ENCODE measurements at places on chromosomes 13 and 19.

DNA sequence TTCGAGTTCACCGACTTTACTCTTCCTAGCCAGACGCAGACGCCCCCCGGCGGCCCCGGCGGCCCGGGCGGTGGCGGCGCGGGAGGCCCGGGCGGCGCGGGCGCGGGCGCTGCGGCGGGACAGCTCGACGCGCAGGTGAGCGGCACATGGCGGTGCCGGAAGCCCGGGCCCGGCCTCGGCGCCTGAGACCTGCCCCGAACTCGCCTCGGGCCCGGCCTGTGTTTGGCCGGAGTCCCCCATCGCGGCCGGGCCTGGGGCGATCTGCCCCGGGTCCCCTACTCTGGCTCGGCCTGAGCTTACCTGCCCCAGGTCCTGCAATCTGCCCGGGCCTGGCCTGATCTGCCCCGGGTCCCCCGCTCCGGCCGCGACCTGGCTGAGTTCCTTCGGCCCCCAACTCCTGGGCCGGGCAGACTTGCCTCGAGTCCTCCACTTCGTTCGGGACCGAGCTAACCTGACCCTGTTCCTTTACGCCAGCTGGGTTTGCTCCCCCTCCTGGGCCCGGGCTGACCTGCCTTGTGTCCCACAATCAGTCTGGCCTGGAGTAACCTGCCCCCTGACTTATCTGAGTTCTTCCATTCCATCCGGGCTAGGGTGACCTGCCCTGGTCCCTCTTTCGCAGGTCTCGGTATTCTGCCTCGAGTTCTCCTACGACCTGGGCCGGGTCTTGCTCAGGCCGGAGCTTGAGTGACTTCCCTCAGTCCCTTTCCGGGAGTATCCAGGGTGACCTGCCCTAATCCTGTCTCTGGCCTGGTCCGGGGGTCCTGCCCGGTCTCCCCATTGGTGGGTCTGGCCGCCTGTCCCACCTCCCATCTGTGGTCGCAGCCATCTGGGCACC is 764 bp downstream of the UPF1 start:
- DNase-seq, result no peak

GRCh38 chr19:38660724-38661123 is 13.3 kb downstream of the ACTN4 start:
- no peak for DNase-seq

DNA sequence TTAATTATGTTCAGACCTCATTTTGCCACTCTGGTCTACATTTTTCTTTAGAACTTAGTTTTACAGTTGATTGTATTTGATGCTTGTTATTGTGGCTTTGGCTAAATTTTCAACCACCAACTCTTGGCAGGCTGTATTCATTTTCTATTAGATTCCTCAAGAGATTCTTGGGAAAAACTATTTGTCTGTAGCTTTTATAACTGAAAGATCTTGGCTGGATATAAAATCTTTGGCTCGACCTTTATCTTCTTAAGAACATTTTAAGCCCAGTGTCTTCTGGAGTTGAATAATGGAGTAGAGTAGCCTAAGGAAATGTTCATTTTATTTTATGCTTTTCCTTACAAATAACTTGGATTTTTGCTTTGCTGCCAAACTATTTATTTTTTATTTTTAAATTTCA is 848.5 kb downstream of the PCDH17 start:
- no peak for DNase-seq

GRCh38 chr13:68927387-68928026 is 1180.1 kb upstream of the ATXN8OS start:
- DNase-seq, result no peak

GRCh38 chr13:29810145-29810742 is 40.2 kb downstream of the UBL3 start:
- DNase-seq, result no peak
